ENCODE measurements at places on chromosomes 7 and 10. TPM values are rescaled to one million over a fixed set of nuclear protein-coding genes. Genes with fewer than 3 reads are reported as not detected.

Gene THSD7A
- 2.4 TPM for total RNA-seq

Gene FAM237B
- not detected for total RNA-seq

Gene ITGA8
- not detected for total RNA-seq

Gene CLCN1
- not detected for total RNA-seq

Gene GPER1
- total RNA-seq: 0.69 TPM

Gene HMX3
- total RNA-seq: not detected

Gene RRP12
- 69.6 TPM for total RNA-seq

Gene MYO3A
- total RNA-seq: not detected

Measured in A549 treated with CpdA at 1 μM for 4 hours (cell line).